Activated T-cell treated with anti-CD3 and anti-CD28 coated beads, Interleukin-2, amount 50 U/mL, for 72 hours (primary cell): ENCODE measurements at places on chromosomes 5 and 9.

DNA sequence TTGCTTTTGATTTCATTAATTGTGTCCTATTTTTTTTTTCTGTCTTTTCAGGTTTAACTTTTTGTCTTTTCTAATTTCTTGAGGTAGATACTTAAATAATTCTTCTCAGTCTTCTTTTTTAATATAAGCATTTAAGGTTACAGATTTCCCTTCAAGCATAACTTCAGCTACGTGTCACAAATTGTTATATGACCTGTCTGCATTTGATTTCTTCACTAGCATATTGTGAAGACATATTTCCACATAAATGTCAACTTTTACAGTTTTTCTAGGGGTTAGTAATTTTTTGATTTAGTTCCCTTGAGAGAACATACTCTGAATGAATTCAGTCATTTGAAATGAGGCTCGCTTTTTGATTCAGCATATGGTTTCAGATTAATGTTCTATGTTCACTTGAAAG lies 35.6 kb downstream of the RASA1 start:
- no peak for DNase-seq

DNA sequence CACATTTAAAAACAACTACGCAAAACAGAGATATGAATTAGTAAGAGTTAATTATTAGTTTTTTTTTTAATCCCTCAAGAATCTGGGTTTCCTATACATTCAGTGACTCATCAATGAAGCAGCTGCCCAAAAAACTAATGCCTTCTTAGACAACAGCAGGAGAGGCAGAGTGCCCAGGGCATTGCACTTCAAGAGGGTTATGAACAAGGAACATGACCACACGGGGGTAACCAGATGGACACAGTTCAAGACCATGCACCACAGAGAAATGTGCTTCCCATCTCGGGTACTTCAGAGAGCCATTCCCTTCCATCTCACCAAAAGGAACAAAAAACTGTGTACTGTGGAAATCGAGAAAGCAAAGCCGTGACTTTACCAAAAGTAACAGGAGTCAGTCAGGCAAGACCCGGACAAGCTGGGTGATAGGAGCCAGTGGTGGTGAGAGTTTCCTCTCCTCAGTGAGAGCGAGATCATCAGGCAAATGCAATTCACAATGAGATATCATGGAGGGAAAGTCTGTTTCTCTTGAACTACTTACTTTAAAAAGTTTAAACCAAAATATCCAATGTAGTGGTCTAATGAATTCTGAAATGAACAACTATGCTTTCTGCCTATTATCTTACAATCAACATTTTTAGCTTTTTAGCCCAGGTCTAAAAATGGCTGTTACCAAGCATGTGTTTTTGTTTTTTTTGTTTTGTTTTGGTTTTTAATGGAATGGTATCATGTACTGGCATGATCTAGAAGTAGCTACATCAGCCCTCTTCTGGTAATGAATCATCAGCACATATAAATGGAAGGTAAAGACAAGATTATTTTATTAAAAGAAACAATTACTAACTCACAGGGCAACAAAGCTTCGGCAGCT lies 192.1 kb downstream of the TSSK1B start:
- DNase-seq = no peak

DNA sequence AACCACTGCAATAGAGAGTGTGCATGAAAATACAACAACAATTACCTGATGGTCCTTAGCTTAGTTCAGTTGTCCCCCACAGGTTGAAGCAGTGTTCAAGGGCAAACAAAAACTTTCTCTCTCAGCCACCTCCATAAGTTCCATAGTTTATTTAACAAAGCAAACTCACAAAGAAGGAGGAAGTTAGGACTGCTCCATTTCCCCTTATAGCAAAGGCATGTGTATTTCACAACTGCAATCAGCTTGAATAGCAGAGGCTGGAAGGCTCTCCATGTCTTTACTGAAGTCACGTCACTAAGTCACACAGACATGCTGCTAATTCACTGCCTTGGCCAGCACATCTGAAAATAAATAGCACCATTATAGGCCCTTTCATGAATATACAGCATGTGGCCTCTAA lies 43.3 kb downstream of the DOCK8 start:
- DNase-seq = no peak

DNA sequence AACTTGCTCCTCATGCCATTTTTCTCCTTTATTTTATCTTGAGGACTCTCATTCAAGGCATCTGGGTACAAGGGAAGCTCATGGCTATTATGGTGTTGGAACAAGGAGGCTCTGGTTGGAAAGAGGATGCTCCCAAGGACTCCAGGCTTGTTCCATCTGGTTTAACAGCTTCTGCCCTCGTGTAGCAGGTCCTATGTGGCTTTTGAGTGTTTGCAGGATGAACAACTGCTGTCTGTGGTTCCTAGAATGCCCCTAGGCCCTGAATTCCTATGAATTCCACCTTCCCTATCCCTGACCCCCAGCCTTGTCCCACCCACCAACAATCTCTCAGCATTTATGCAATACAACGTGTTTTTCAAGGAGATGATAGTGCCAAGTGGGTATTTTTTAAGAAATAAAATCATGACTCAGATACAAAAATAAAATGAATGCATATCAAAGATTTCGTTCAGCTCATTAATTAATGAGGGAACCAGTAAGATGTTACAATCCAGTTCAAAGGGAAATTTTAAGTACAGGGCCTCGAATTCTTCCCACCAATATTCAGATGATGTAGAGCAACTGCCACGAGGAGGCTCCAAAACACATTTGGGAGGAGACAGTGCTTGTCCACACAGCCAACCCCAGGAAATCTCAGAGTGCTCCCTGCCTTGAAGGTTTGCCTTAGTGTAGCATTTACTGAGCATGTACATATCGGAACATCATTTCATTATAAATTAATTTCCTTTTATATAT lies 182.0 kb downstream of the MUSK start:
- no peak for DNase-seq

DNA sequence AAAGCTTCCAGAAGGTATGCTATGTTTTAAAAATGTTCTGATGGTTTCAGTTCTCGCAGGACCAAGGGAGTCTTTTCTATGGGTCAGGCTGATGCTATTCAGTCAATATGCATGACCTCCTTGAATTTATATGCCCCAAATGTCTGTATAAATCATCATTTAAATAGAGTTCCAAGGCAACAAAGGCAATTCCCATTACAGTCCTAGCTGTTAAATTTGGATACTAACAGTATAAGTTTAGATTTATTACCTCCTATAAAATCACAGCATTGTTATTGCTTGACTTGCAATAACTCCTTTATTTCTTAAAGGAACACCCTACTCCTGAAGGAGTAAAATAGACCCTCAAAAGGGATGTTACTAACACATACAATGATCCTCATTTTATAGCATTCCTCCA lies 387.7 kb upstream of the CHD1 start:
- DNase-seq = no peak
